Glutamatergic neuron (in vitro differentiated cells): ENCODE measurements at places on chromosomes 12 and 14.

DNA sequence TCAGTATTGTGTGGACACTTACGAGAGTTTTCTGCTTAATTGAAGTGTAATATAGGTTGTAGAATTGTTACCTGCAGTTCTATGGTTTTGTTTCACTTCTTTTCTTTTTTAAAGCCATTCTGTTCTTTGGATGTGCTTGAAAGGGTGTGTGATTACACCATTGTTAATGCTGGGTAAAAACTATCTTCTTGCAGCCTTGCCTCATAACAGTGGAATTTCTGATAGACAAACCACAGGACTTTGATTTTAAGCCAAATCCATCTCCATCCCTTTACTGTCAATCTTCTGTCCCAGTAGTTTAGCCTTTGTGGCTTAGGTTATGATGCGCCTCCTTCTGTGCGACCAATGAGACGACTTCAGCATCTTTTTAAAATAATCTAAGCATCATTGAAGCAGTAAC lies 182.3 kb downstream of the PELI2 start:
- no peak for DNase-seq

DNA sequence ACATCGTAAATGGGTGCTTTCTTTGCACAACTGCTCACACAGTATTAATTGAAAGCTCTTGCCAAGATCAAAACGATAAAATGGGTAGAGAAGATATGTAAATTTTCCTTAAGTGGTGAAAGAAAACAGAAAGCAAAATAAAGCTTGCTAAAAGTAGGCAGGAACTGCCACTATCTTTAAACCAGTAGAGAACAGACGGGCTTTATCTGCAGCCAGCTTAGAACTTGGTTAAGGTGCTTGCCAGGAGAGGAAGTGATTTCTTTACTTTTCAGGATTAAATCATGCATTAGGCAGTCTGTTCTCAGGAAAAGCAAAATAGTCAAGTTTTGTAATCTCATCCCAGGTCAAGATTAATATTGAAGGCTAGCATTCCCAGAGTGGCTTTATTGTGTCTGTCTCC lies 56.9 kb upstream of the CCDC175 start:
- no peak for DNase-seq

- no peak for DNase-seq
Measured at GRCh38 chr14:54121466-54122027, 164.9 kb upstream of the BMP4 start.

- DNase-seq, result no peak
Measured at GRCh38 chr12:75690296-75690955, 179.0 kb upstream of the KRR1 start.

DNA sequence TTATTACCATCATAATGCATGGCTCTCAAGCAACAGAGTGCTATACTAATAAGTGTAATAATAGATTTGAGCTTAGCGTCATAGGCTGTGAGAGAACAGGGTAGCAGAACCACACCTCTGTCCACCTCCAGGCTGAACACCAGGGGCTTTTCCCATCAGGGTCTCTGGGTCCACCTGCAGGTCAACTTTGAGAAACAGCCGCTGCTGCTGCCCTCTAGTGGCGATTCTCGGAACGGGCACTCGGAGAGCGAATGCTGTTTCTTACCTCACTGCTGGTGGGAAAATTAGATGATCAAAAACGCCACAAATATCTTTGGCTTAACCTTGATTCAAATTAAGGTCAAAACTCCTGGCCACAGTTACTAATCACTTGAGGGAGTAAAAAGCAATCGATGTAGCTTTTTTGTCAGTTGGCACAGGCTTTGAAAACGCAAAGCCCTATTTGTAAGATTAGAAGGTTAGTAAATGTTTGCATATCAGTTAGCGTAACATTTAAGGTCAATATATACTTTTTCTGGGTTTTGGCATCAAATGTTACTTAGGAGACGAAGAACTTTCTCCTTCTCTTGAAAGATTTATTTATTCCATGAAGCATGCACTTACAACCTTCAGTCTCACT lies 127.9 kb upstream of the TMEM132D start:
- peak; percentile 86 for DNase-seq

DNA sequence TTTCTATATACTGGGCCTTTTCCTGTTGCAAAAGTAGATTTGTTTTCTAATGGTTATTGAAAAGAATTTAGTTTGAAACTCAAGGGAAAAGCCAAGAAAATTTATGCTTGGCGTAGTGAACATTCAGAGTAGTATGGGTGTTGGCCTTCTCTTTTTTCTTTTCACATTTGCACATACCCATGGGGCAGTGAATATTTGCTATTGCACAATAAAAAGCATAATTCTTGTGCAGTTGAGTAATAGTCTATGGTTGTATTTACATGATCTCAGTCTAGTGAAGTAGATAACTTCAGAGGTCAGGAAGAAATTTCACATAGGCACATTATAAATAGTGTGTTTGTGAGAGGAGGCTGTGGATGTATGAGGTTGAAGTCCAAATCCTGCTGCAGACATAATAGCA lies 158.1 kb downstream of the FLRT2 start:
- no peak for DNase-seq

DNA sequence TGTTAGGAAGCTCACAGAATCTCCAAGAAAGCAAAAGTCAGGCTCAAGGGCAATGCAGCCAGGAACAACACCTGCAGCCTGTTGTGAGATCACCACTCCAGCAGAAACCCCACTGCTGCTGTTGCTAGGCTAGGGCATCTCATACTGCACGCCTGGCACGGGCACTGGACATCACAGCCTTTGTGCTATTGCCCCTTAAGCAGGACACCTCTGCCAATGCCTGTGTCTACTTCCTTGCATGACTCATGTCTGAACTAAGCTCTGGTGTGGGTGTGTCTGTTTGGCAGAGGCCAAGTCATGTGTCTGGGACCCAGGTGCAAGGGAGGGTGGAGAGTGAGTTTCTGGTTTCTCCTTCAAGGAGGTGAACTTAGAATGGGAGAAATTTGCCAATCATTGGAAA lies 10.0 kb upstream of the DDX47 start:
- no peak for DNase-seq

GRCh38 chr12:27331291-27331926 lies 1.2 kb upstream of the BMAL2 start:
- no peak for DNase-seq

DNA sequence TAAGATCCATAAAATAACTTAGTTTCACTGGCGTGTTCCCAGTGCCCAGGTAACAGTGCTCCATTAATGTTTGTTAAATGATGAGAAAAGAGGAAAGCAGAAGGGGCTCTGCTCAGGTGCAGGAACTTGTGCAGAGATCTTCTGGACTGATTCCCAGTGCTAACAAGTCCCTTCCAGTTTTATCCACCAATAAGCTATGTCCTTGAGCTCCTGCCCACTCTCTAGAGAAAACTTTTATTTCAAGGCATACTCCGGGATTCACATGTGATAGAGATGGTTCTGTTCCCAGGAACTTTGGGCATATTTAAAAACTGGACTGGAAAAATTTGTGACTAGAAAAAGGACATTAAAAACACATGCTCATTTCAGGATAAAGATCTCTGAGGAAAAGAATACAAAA lies 1.9 kb downstream of the GYS2 start:
- no peak for DNase-seq

DNA sequence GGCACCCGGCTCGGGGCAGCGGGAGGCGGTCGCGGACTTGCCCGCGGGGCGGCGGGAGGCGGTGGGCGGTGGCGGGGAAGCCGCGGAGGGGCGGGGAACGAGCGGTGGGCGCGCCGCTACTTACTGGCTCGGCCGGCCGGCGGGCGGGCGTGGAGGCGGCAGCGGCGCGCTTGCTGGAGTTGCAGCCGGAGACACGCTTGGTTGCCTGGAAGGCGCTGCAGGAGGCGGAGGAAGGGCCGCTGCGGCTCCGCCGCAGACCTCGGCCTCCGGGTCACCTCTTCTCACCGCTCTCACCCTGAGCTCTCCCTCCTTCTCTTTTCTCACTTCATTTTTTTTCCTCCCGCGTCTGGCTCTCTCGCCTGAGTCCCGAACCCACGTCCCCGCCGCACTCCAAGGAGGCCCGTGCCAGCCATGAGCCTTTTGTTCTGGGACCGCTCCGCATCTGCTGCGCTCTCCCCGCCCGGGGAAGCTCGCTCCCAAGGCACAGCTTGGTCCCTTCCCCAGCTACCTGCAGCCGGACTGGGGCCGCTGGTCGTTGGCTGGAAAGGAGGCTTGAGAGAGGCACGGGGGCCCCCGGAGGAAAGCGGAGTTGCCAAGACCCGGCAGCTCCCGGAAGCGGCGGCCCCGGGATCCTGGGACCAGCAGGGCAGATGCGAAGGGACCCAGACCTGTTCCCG lies 592 bp upstream of the KCNK10 start:
- DNase-seq, result peak; percentile 81

DNA sequence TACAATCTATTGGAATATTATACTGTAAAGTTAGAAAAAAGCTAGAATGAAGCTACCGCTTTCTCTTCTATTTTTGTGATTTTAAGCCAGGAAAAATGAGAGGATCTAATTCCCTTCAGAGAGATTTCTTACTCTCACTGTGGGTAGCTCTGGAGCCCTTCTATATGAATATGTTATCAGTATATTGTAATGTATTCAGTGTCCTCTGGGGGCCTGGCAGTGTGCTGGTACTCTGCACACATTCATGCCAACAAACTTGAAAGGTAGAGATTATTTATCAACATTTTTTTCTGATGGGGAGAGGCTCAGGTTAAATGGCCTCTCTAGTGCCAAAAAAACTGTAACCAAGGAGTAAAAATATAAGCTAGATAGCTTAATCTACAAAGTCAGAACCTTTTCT lies 292.8 kb downstream of the TTC6 start:
- no peak for DNase-seq

DNA sequence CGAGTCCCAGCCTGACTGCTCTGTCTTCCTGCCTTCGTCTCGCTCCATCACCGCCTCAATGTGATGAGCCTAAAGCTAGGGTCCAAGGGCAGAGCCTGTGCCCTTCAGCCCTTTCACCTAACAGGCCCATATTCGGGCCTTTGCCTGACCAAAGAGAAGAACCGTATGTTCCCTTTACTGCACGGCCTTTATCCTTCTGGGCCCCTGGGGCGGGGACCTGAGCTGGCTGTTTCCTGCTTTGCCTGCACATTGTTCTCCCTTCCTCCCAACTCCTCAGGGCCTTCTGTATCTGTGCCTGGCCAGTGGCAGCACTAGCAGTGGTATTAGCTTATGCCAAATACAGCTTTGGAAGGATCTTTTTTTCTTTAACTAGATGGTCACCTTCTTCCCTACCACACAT lies 8.5 kb upstream of the MYL6B start:
- no peak for DNase-seq

GRCh38 chr12:1948883-1949282 lies 30.4 kb upstream of the CACNA2D4 start:
- DNase-seq, result no peak

GRCh38 chr12:3431686-3432085 lies 59.3 kb upstream of the PRMT8 start:
- no peak for DNase-seq

GRCh38 chr14:50003213-50004021 lies 110.5 kb downstream of the ARF6 start:
- peak; percentile 41 for DNase-seq

DNA sequence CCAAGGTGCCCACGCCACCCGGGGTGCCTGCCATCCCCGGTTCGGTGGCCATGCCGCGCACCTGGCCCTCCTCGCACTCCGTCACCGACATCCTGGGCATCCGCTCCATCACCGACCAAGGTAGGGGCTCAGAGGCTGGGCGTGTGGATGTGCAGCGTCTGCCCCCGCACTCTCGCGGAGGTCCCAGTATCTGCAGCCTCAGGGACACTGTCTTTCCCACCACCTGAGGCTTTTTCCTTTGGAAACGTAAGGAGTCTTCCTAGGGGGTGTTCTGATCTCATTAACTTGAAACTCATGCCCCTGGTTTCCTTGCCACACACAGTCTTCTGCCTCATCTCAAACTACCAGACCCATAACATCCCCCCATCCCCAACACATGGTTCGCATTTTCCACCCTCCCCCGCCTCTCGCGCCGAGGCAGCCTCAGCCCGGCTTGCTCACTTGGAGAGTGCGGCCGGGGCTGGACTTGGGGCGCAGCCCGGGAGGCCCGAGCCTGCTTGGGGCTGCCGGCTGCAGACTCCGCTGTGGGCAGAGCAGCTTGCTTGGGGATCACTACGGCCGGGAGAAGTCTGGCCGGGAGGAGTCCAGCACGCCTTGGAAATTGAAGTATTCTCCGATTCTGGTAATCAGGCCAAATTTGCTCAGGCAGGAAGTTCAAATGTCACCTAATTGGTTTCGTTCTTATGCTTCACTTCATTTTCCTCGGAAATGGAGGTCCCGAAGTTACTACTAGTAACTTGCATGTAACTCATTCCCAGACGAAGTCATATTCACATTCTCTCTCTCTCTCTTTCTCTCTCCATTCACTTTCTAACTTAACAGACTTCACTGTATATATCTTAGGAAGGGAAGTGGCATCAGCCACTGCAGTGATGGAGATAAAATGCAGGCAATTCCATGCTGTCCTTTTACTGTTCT lies 2.0 kb downstream of the PAX9 start:
- no peak for DNase-seq

GRCh38 chr12:97404543-97404942 lies 58.1 kb upstream of the RMST start:
- peak; percentile 59 for DNase-seq
